ENCODE measurements at places on chromosomes 1 and 21. TPM values are rescaled to one million over a fixed set of nuclear protein-coding genes. Genes with fewer than 3 reads are reported as not detected.

DNA sequence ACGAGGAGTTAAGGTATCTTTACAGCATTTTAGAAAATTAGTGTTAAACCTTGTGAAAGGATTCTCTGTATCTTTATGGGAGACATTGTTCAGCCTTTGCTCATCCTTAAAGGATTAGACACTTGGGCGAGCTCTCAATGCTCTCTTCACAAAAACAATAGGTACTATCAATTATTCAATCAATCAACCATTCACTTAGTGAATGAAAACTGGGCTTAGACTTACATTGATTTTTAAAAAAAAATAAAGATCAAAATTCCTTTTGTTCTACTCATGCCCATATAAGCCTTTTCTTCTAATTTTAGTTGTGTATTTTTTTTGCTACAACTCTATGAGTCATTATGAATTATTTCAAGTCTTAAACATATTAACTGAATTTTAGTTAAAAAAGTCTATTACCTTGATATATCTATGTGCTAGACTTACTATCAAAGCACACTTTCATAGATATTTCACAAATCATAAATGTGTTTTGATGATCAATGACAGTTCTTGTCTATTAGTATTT, 181.2 kb downstream of the DPYD start:
- DNase-seq, result no peak

DNA sequence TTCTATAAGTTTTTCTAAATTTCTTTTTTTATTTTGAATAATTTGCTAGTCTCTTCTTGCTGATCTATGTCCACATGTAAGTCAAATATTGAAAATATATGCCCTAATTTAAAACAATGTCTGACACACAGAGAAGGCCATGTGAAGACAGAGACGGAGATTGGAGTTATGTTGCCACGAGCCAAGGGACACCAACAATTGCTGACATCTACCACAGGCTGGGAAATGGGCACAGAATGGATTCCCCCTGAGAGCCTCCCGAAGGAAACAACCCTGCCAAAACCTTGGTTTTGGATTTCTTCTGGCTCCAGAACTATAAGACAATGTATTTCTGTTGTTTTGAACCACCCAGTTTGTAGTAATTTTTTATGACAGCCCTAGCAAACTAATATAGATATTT, 485.0 kb upstream of the ZRANB2 start:
- no peak for DNase-seq

PLA2G2C gene
- total RNA-seq, result not detected

GRCh38 chr1:155064111-155064831, 731 bp downstream of the EFNA4 start:
- no peak for DNase-seq

DNA sequence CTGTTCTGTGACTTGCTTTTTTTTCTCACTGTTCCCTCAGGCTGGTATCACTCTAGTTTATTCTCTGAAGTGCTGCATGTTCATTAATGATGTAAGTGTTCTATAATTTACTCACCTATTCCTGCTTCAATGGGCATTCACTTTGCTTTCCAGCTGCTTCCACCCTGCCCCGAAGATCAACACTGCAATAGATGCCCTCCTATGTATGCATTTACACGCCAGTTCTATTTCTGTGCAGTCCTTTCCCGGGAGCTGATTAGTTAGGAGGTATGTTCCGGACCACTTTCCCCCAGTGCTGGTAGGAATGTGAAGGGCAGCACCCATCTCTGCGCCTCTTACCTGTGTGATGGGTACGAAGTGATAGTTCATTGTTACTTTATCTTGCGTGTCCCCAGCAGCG, 103.4 kb downstream of the DHRS3 start:
- no peak for DNase-seq

POLR3GL gene
- total RNA-seq, result 21.4 TPM

GRCh38 chr1:157833145-157833544, 8.5 kb downstream of the CD5L start:
- no peak for DNase-seq

OLIG1 gene
- total RNA-seq, result 1.6 TPM

NPHS2 gene
- total RNA-seq, result not detected

MRTO4 gene
- total RNA-seq, result 27.3 TPM

GRCh38 chr1:187336441-187337168, 507.9 kb downstream of the PLA2G4A start:
- no peak for DNase-seq

DNA sequence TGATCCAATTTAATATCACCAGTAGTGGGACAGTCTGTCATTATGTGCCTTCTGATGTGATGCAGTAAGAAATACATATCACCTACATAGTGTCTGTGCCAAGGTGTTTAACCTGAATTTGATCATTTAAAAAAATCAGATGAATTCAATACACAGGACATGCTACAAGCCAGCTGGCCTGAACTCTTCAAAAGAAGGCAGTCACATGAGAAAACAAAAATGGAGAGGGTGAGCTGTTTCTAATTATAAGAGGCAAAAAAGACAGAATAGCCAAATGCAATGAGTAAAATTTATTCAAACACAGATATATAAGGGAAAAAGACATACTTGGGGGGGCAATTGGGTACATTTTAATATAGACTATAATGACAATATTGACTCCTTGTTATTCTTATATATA, 66.5 kb downstream of the ST3GAL3 start:
- DNase-seq, result no peak

DNA sequence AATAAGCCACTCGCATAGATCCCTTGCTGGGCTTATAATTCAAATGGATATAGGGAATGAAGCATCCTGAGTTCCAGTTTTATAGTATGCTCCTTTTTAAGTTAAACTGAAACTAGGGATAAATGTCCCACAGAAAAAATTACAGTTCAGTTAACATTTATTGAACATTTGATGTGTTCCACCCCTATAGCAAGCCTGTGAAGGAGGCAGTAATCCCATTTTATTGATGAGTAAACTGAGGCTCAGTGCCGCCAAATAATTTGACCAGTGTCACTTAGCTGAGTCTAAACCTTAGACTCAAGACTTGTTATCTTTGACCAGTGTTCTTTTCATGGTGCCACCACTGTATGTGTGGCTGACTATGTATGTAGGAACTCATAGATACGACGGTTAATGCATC, 22.4 kb downstream of the URB2 start:
- no peak for DNase-seq

DNA sequence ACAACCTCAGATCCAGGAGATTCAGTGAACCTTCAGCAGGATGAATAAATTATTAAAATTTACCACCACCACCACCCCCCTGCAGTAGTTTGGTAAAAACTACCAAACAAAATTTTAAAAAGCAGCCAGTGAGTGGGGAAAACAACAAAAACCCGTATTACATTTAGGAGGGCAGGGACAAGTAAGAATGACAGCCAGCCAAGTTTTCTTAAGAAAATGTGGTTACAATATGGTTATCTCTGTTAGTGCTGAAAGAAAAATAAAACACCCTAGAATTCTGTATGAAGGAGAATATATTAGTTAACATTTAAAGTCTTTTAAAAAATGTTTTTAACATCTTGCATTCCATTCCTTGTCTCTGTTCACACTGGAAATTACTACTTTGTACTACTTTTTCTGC, 14.7 kb downstream of the CD46 start:
- no peak for DNase-seq

GRCh38 chr1:235051521-235051920, 77.1 kb downstream of the TOMM20 start:
- peak; percentile 26 for DNase-seq

GRCh38 chr1:234213658-234214128, 159.6 kb upstream of the COA6 start:
- DNase-seq, result no peak

DNA sequence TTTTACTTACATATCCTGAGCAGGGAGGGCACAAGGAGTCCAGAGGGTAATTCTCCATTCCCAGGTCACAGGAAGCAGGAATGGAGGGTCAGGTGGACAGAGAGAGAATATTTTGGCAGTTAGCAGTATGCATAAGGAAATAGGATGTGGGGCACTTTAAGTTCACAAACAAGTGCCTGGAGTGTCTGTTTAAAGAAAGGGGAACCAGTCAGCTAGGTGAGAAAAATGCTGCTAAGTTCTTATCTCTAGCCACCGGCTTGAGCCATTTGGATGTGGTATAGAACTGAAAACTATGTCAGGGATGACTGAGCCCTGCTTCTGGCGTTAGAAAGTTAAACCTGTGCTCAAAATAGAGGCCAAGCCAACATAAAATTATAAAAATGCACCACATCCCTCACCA, 739.7 kb upstream of the NCAM2 start:
- DNase-seq, result no peak

DNA sequence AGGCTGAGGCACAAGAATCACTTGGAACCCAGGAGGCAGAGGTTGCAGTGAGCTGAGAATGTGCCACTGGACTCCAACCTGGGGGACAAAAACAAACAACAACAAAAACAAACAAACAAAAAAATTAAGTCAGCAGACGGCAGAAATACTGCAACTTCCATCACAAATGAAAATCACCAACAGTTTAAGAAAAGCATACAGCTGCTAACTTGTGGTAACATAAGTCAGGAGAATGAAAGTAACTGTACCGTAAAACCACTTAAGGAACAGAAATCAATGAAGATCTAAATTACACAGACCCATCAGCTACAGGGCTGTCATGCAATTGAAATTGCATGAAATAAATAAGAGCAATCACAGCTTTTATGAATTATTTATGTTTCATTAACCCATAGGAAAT, 25.0 kb downstream of the MCOLN2 start:
- no peak for DNase-seq

SPRR2D gene
- not detected for total RNA-seq

DNA sequence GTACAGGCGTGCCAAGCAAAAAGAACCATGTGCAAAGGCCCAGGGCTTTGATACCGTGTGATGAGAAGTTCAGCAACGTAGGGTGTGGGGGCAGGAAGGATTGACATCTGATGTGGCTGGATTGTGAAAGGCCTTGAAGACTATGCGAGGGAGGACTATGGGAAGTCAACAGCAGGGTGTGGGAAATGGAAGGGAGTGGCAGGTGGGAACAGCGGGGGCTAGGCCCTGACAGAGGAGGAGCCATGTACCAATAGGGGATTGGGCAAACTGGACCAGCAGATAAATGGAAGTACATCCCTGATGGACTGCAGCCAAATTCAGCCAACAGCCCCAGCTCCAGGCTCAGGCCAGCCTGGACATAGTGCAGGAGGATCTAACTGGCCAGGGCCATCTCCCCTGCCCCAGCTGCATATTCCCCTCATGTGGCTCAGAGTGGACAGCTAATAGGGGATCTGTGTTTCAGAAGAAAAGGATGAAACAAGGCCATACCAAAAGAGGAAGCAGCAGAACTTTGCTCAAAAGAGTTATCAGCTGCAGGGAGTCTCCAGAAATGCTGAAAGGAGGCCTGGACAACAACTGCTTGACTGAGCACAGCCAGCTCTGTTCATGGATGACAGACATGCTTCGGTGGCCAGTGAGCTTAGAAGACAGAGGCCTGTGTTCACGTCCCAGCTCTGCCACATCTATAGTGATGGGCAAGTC, 140.2 kb upstream of the SGIP1 start:
- peak; percentile 71 for DNase-seq

LPAR3 gene
- 3.6 TPM for total RNA-seq

- no peak for DNase-seq
Measured at GRCh38 chr21:16047904-16048303, 318.1 kb downstream of the USP25 start.

CDK11B gene
- total RNA-seq, result 24.8 TPM

GRCh38 chr1:185439727-185440415, 122.8 kb upstream of the IVNS1ABP start:
- no peak for DNase-seq

FAM72B gene
- 0.55 TPM for total RNA-seq

ROR1 gene
- total RNA-seq, result 21.4 TPM

DNA sequence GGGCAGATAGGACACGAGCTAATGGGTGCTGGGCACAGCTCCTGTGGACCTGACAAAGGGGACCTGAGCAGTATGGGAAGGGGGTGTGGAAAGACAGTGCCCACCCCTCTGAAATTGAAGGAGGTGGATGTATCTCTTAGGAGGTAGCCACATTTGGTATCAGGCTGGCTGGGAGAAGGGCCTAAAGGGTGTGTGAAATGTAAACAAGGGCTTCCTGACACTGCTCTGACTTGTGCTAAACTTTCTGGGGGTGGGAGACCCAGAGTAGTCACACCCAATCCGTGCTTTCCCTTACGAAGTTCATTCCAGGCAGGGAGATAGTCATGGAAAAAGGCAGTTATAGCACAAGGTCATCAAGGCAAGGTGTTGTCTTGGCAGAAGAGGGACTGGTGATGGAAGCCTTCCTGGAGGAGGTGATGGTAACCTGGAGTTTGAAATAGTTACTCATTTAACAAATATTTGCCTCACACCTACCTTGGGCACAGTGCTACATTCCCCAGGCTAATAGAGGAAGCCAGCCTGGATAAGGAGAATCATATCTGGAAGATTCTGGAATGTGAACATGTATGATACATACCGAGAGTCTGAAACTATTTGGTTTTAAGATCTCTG, 5.3 kb upstream of the CCDC24 start:
- DNase-seq, result no peak

DNA sequence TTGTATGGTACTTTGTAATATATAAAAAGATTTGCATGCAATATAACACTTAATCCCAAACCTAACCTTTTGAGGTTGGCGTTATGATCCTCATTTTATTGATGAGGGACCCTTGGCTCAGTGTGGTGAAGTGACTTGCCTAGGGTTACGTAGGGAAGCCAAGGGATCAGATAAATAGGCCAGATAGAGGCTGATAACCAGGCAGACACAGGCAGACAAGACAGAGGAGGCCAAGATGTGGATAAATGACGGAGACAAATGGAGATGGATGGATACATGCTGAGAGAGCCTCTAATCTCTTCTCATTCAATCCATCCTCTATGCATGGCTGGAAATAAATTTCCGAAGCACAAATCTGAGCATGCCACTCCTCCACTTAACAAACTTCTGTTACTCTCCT, 136.9 kb upstream of the SPATA6 start:
- DNase-seq, result no peak

- no peak for DNase-seq
Measured at GRCh38 chr1:153415850-153416570, at the start of gene S100A7A. TSS of gene S100A7A (plus strand) at chr1:153416520. CDS start at chr1:153418083, 1,563 bp downstream.

- no peak for DNase-seq
Measured at GRCh38 chr1:231850786-231851185, 224.2 kb downstream of the DISC1 start.

BCAN gene
- total RNA-seq, result not detected

DNA sequence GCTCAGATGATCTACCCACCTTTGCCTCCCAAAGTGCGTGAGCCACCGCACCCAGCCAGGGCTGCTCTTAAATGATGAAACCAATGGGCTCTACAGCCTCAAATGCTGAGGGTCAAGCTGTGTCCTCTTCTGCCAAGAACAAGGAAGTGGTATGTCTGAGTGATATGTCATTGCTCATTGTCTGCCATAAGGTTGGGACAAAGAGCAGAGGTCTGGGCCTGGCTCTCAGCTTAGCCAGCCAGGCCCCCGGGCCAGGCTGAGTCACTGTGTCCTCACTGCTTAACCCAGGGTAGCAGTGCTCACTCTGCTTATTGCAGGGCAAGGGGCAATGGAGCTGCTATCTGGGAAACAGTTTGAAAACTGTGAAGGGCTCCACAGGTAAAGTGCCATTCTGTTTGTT, 8.3 kb upstream of the ETS2 start:
- DNase-seq, result no peak

CYP4B1 gene
- total RNA-seq, result 268 TPM

All from upper lobe of right lung (tissue), 1 donor.